RPMI8226 (cell line): ENCODE measurements at places on chromosomes 2 and 18.

DNA sequence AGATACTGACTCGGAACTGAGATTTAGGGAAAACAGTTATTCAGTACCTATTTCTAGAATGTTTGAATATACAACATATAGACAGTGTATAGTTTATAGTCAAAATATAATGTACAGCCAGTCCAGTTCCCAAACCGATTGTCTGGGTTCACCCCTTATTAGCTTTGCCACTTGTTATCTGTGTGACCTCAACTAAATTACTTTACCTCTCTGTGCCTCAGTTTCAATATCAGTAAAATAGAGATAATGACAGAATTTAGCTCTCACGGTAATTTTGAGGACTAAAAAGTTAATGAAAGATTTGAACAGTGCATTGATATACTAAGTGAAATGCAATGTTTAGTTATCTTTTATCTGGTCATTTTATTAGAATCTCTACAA is 750 bp upstream of the RIOK3 start:
- DNase-seq: no peak

GRCh38 chr2:12361506-12361905 is 355.2 kb upstream of the TRIB2 start:
- DNase-seq: no peak

DNA sequence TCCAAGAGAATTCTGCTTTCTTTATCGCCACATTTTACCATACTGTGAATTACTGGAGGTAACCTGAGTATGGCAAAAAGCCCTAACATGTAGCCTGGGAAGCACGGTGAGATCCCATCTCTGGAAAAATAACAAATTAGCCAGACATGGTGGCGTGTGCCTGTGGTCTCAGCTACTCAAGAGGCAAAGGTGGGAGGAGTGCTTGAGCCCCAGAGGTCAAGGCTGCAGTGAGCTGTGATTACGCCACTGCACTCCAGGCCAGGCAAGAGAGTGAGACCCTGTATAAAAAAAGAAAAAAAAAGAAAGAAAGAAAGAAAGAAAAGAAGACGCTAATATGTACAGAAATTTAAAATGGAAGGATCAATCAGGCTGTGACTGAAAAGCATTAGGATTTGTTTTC is 57.7 kb upstream of the SESTD1 start:
- no peak for DNase-seq

- DNase-seq: peak; percentile 43
Measured at GRCh38 chr2:120819720-120820210, 84.1 kb downstream of the GLI2 start.

DNA sequence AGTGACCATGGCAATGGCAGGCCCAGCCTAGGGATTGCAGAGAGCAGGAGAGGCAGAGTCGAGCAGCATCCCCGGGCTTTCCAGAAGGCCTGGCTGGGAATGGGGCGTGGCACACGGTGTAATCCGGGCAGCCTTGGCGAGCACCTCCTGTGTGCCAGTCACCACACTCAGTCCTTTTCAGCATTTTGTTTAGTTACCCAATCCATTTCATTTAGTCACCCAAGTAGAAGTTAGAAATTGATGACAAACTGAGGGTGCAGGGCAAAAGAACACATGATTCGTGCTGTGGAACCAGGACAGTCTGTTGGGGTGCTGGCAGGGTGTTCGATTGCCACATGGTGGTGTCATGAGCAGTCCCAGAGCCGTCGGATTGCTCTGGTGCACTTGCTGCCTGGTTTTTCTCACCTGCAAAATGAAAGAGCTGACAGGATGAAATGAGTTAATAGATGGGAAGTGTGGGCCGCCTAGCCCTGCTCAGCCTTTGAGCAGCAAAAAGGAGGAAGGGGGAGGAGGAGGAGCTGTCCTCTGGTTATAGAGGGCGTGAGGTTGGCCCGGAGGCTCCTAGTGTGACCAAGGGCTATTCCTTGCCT is 299.4 kb downstream of the AGAP1 start:
- no peak for DNase-seq

DNA sequence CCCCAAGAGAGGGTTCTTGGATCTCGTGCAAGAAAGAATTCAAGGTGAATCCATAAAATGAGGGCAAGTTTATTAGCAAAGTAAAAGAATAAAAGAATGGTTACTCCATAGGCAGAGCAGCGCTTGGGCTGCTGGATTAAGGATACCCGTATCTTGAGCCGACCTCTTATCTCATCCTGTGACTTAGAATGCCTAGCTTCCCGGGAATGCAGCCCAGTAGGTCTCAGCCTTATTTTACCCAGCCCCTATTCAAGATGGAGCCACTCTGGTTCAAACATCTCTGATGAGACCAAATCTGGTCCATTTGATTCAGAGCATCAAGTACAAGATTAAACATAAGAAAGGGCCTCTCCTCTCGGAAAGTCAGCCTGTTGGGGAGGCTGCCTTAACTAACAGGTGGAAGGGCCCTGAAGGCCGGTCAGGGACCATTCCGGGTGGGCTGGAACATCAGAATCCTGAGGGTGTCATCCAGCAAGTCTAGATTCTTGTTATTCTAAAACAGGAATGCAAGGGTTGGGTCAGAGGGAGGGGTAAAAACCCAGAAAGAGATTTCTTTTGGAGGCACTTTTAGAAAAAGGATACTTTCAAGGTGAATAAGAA is 5.8 kb downstream of the PSD4 start:
- no peak for DNase-seq

GRCh38 chr2:209671020-209671680 is 100.5 kb upstream of the UNC80 start:
- DNase-seq: no peak

DNA sequence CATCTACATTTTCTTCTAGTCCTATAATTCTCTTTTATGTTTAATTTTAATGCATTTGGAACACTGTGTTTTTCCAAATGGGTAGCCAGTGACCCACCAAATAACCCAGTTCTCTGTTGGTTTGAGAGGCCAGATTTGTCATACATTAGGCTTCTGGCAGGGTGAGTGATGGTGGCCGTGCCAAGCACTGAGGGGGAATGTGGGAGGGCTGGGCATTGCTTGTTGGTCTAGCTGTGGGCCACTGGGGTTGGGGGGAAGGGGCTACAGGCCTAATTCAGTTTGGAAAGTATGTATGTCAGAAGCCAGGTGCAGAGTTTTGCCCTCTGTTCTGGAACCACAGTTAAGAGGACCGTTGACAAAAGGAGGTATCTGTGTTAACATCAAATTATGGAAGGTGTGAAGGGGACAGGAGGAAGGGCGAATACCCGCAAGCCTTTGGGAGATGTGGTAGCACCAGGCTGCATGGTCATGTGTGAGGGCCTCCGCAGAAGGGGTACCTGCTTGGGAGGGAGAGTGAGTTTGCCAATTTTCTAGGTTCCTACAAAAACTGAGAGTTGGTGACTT is 38.1 kb upstream of the SCLY start:
- no peak for DNase-seq

GRCh38 chr18:36424741-36425142 is 127.2 kb downstream of the FHOD3 start:
- no peak for DNase-seq

- no peak for DNase-seq
Measured at GRCh38 chr18:26909599-26910290, 44.2 kb upstream of the AQP4 start.

GRCh38 chr2:69138793-69139459 is 125.9 kb downstream of the ANTXR1 start:
- DNase-seq: no peak

DNA sequence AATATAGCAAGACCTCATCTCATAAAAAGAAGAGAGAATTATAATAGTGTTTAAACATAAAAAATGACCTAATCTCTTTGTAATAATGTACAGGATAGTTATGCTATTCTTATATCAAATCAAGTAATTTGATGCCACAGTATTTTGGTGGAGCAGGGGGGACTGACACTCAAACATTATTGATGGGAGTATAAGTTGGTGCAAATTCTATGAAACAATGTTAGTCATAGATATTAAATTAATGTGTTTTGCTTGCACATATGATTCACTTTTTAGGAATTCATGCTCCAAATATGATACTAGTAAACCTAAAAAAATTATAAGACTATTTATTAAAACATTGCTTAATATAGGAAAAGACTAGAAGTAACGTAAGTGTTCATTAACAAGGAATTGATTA is 256.1 kb upstream of the SYT4 start:
- DNase-seq: no peak

DNA sequence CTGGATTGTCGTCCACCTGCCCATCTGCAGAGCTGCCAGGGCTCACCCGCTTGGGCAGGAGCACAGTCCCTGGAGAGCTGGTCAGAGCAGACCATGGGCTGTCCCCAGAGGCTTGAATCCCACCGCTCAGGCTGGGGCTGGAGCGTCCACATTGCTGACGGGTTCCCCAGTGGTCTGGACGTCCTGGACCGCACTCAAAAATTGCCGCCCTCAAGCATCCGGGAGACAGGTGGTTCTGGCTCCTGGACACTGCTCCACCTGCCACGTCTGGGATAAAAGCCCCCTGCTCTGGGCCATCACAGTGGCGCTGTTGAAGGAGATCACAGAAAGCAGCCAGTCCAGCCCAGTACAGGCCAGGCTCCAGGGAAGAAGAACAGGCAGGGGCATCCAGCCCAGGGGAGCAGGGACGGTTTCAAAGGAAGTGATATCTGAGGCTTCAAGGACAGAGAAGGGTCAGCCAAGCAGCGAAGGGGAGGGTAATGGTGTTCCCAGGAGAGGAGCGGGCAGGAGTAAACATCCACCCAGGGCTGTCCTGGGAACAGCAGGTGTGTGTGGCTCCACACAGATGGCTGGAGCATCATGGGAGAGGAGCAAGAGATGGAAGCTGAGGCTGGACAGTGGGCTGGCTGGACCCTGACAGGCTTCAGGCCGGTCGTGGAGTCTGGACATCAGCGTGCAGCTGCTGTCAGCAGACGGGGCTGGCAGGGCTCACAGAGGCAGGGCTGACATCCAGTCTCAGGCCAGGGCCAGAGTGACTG is 21.9 kb upstream of the ID2 start:
- no peak for DNase-seq

- DNase-seq: peak; percentile 12
Measured at GRCh38 chr2:8677646-8678592, 3.9 kb upstream of the ID2 start.

- no peak for DNase-seq
Measured at GRCh38 chr2:197576631-197577030, 60.8 kb downstream of the MOB4 start.

DNA sequence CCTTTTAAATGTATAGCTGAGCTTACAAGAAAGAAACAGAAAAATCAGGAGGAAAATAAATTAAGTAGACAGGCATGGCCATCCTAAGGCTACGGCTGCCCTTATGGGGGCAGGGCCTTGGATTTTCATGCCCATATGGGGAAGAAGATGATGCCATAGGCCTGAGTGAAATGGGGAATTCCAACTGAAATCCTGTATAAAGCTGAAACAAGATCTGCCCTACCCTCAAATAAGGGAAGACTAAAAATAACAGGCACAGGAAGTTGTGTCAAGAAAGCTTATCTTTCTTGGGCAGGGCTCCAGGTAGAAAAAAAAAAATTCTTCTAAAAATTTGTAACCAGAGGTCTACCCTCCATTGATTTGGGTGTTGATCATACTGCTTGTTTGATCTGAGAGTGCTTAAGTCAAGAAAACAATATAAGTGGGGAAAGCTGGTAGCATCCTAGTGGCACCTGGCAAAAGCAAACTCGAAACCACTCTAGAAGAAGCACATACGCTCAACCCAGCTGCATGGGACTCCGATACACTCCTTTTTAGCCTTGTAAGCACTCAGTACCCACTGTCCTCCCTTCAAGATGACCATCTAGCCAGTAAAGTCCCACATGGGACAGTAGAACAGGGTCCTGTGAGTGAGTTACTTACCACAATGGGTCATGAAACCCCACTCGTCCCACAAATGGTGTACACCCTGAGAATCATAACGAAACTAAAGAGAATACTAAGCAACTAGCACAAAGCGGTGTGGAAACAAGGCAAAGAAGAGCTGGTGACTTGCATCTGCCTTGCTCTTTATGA is 22.3 kb downstream of the DNAH7 start:
- DNase-seq: peak; percentile 23

- no peak for DNase-seq
Measured at GRCh38 chr18:59008302-59008974, 131.2 kb upstream of the SEC11C start.

DNA sequence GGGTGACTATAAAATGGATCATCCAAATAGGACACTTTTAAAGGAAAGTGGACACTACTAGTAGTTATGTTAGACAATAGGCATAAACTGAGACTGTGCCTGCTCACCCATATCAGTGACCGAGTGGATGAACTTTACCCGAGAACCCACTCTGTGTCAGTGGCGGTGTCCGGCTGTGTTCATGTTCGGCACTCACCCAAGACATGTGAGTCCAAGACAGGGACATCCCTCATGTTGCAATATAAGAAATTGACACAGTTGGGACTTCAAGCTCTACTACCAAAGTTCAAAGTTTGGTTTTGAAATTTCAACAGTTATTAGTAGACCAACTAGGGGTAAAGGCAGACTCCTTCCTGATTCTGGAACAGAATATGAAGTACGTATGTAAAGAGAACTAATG is 326.3 kb upstream of the TNP1 start:
- no peak for DNase-seq

DNA sequence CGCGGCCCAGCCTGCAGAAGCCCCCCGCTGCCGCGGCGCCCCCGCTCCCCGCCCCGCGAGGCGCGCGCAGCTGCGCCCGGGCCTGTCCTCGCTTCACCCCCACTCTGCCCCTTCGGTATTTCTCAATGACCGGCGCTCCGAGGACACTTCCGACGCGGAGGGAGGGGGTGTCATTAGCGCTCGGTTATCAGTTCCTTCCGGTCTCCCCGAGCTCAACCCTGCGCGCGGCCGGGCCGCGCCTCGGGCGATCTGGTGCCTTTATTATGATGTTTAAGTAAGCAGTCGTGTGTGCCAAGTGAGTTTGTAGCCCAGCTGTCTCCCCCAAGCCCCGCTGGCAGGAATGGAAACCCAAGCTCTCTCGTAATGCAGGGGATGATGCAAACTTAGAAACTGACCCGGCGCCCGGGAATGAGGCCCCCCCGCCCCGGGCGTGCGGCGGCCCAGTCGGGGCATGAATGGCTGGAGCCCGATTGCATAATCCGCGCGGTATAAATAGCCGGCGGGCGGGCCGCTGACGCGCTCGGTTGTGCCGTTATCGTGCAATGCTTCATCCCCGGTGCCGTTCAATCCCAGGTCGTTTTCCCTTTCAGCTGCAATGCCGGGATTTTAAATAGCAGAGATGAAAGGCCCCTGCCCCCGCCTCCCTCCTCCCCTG is 3.9 kb upstream of the SPRED2 start:
- peak; percentile 86 for DNase-seq
